Astrocyte of the cerebellum (primary cell): ENCODE measurements at places on chromosomes 11 and 22.

DNA sequence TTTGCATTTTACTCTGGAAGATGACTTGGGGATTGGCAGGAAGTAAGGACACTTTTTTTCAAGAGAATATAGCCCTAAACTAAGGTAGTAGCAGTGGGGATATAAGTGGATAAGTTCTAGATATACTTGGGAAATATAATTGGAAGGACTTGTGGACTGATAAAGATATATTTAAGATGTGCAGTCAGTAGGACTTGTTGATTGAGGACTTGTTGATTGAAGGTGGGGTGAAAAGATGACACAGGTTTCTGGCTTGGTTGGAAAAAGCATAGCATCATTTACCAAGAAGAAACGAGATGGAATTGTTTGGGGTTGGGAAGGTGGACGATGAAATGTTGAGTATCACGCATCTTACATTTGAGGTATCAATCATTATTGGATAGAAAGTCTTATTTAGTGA lies 1.5 kb upstream of the TAF10 start:
- DNase-seq = no peak

DNA sequence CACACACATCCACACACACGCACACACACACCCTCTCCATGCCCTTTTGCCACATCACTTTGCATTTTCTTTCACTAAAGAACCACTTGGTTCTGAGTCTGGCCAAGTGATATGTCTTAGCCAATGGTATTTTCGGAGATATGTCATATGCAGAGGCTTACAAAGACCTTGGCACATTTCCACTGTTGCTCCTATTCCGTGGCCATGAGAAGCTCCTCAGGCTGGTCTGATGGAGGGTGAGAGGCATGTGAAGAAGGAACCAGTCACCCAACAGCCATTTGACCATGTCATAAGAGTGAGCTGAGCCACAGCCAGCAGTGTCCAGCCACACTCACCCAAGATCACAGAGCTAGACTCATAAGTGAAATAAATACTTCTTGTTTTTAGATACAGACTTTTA lies 212.6 kb upstream of the NAV2 start:
- DNase-seq = no peak

DNA sequence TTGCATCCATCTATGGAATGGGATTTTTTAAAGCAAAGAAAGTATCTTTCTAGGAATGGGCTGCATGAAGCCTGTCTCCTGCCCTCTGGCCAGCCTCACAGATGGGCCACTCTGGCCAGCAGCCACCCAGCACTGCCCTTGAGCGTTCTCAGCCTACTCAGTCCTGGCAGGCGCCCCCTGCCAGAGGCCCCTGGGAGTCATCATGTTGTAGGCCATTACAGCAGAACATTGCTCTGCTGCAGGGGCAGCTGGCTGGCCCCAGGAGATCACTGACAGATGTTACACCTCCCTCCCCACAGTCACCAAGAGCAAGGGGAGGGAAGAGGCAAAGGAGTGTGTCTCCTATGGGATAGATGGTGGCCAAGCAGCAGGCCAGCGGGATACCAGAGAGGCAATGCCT lies 363.7 kb downstream of the NXPE2 start:
- DNase-seq = no peak

DNA sequence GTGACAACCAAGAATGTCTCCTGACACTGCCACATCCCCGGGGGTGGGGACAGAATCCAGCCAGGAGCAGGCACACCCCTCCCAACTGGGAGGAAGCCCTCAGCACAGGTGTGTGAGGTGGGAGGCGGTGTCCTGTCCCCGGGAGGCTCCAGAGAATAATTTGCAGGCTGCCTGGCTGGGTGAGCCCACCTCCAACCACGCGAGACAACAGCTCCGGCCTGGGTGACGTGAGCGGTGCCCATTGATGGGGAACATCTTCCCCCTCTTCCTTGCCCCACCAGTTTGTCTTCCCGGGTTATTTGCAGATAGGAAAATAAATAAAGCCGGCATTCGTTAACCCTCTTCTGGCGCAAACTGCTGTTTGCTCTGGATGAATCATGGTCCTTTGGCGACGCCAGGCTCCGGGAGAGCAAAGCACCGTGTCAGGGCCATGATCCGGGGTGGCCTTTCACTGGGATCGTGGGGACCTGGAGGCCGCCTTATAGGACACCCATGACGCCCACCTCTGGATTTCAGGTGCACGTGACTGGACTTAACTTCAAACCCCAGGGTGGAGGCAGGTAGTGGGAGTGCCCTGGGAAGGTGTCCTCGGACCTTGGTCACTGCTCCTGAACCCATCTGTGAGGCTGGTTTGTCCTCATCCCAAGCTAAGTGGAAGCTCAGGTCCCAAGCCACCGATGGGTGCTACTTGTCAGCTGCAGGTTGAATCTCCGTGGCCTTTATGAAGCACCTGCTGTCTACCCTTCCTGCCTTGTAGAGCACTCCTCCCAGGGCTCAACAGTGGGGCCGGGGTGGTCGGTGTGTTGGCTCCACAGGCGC lies 13.9 kb downstream of the CCND1 start:
- no peak for DNase-seq

- DNase-seq = no peak
Measured at GRCh38 chr11:34464591-34465051, 25.9 kb downstream of the CAT start.

- DNase-seq = no peak
Measured at GRCh38 chr11:134405436-134405835, 6.6 kb downstream of the B3GAT1 start.
